NCI-H1417 treated with DMSO at 0.1 percent for 48 hours (cell line): ENCODE measurements at places on chromosomes 5 and 9.

- DNase-seq, result no peak
These were observed 55.6 kb downstream of the ALG2 start for GRCh38 chr9:99166149-99166548.

DNA sequence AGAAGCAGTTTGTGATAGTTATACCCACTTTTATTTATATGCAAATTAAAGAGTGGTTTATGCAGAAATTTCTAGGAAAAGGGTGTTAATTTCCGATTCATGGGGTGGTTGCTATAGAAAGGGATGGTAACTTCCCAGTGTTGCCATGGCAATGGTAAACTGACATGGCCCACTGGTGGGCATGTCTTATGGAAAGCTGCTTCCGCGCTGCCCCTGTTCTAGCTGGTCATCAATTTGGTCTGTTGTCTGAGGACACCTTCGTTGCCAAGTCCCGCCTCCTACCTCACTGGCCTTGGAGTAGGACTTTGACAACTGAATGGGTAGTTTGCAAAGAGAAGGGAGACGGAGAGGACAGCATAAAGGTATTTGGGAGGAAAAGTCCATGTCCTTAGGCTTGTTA lies 74.0 kb upstream of the SMIM23 start:
- DNase-seq, result no peak

DNA sequence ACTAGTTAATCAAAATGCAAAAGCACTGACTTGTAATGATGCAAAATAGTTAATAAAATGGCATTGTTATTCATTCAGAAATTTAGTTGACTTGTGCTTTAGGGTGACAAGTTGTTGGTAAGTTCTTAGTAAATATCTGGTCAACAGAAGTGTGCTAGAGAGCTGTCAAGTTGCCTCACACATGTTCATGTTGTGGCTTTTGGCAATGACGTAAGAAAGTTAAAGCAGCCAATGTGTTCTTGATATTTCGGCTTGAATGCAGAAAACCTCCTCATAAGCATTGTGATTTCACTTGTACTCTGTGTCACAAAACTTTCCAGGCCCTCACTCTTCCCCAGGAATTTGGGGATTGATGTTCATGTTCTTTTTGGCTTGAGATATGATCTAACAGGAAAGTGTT lies 626.7 kb downstream of the PRR16 start:
- no peak for DNase-seq

DNA sequence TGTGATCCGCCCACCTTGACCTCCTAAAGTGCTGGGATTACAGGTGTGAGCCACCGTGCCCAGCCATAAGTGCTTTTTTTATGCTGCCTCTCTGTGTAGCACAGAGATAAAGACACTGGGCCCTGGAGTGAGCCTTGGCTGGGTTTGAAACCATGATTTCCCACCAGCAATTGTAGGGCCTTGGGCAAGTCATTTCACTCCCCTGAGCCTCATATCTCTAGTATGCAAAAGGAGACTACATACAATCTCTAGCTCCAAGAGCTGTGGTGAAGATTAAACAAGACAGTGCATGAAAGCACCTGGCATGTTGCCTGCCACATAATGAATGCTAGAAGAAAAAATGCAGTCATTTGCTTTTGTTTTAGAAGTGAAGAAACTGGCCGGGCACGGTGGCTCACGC lies 3.9 kb downstream of the FABP6 start:
- no peak for DNase-seq

DNA sequence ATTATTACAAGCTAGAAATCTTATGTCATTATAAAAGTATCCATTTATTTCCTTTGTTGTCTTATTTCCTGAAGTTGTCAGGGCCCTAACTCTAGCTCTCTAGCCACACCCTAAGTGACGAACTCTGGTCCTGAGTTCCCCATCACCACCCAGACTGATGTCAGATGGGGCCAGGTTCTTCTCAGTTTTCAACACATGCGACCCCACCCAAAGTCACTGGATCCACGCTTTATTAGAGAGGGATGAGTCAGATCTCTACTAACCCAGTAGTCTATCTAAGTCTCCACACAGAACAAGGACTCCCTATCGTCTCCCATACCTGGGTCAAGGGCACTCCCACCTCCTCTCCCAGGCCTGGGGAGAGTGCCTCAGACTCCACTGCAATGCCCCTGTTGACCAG lies 6.8 kb upstream of the FEM1C start:
- DNase-seq, result no peak

- no peak for DNase-seq
These were observed 23.2 kb downstream of the PRUNE2 start for GRCh38 chr9:76882686-76883085.

DNA sequence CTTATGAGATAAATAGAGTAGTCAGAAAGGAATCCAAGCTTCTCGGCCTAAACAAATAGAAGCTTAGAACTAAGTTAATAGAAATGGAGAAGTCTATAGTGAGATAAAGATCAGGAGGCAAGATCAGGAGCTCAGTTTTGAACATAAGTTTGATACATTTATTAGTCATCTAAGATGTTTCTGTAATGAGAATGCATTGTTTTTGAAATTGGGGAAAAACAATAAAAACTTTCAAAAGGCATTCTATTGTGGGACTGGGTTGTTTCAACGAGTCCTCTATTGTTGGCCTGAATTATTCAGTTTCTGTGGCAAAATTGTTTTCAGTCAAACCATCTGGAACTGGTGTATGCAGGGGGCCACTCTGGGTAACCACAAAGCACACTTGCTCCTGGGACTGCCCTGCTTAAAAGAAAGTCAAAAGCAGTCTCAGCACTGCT lies 181.0 kb upstream of the CLINT1 start:
- no peak for DNase-seq

GRCh38 chr5:90184764-90185163 lies 224.8 kb downstream of the CETN3 start:
- DNase-seq, result no peak

- no peak for DNase-seq
These were observed 81.3 kb upstream of the IRX4 start for GRCh38 chr5:1963941-1964451.

DNA sequence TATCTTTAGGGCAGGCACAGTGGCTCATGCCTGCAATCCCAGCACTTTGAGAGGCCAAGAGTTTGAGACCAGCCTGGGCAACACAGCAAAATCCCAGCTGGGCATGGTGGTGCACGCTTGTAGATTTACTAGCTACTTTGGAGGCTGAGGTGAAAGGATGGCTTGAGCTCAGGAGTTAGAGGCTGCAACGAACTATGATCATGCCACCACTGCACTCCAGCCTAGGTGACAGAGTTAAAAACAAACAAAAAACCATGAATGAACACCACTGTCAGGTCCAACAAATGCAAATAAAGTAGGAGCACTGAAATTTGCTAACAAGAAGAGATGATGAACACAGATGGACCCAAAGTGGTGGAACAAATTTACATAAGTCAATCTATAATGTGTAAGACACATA lies 4.9 kb downstream of the PTBP3 start:
- no peak for DNase-seq

GRCh38 chr5:123755653-123756317 lies 243.8 kb downstream of the CSNK1G3 start:
- no peak for DNase-seq

- no peak for DNase-seq
These were observed 734.9 kb downstream of the DTWD2 start for GRCh38 chr5:118253225-118254061.

DNA sequence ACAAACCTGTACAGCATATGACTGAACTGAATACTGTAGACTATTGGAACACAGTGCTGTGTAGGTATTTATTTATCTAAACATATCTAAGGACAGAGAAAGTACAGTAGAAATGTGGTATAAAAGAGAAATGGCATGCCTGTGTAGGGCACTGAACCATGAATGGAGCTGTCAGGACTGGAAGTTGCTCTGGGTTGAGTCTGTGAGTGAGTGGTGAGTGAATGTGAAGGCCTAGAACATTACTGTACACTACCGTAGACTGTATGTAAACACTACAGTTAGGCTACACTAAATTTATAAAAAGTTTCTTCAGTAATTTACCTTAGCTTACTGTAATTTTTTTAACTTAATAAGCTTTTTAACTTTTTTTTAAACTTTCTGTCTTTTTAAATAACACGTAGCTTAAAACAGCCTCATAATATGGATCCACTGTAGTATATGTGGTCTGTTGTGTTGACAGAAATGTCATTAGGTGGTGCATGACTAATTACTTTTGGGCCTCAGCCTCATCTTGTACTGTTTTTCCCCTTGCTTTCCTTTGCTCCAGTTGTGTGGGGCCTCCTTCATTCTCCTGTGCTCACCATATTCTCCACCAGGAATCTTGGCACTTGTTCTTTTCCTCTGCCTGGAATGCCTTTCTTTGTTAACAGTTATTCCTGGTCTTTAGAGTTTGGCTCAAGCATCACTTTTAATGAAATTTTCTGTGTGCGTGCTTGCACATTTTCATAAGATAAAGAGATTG lies 8.8 kb downstream of the SPIN1 start:
- DNase-seq, result no peak

DNA sequence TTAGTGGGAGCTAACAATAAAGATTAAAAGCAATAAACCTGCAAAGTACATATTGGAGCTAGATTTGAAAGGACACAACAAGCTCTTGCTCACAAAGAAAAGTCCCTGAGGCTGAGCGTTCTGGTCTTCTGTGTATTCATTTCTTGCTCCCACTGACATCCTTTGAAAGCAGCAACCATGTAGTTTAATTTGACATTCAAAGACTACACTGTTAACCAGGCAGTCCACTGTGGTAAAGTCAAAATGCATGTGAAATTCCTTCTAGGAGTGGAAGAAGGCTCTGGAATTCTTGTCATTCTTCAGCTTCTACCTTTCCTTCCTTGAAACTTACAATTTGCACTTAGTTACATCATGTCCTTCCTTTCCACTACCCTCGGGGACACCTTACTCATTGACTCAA lies 480.7 kb downstream of the CSNK1G3 start:
- DNase-seq, result no peak

GRCh38 chr5:5422819-5423515 lies 490 bp downstream of the ICE1 start:
- no peak for DNase-seq

DNA sequence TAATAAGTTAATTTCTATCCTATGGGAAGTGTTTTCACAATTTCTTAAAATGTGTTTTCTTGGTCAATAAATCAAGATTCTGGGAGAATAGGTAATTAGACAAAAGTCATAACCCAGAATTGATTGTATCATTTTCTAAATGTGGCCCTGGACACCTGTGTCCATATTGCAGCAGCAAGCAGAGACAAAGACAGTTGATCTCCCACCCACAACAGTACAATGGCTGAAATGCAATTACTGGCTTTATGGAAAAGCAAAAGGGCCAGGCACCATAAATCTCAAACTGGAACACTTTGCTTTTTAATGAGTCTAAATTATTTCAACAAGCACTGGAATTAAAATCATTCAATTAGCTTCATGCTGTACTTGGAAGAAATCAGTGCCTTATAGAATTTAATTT lies 157.2 kb downstream of the ESM1 start:
- DNase-seq, result no peak

DNA sequence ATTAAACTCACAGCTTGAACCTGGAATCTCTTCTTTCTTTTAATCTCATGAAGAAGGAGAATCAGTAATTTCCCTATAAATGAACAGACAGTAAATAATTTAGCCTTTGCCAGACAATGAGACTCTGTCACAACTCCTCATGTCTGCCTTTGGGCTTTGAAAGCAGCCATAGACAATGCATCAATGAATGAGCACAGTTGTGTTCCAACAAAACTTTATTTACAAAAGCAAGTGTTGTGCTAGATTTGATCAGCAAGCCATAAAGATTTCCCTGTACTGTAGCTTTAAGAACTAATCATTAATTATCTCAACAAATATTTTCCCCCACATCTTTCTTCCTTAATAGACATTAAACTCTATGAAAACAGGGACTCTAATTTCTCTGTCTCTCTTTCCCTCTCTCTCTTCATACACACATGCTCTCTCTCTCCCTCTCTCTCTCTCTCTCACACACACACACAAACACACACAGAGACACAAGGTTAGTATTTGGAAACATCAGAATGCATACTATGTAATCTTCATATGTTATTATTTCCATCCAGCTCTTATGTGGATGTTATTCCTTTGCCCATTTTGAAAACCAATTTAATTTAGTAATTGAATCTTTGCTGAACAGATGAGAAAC lies 1209.8 kb upstream of the CDH6 start:
- no peak for DNase-seq

- DNase-seq, result no peak
These were observed 17.0 kb upstream of the CYFIP2 start for GRCh38 chr5:157248821-157249470.

DNA sequence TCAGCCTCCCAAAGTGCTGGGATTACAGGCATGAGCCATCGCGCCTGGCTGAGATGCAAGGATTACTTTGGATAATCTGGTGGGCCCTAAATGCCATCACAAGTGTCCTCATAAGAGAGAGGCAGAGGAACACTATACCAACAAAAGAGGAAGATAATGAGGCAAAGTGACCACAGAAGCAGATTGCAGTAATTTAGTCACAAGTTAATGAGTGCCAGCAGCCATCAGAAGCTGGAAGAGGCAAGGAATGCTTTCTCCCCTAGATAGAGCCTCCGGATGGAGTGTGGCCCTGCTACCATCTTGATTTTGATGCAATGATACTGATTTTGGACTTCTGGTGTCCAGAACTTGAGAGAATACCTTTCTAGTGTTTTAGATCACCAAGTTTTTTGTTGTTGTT lies 122.3 kb downstream of the SPATA31D1 start:
- no peak for DNase-seq

GRCh38 chr9:109887079-109887478 lies 107.1 kb downstream of the PALM2AKAP2 start:
- no peak for DNase-seq

GRCh38 chr5:110321117-110321516 lies 405.4 kb downstream of the TMEM232 start:
- no peak for DNase-seq

GRCh38 chr5:34858790-34859189 lies 19.8 kb downstream of the TTC23L start:
- no peak for DNase-seq

GRCh38 chr5:10699281-10699874 lies 61.7 kb downstream of the DAP start:
- DNase-seq, result no peak

DNA sequence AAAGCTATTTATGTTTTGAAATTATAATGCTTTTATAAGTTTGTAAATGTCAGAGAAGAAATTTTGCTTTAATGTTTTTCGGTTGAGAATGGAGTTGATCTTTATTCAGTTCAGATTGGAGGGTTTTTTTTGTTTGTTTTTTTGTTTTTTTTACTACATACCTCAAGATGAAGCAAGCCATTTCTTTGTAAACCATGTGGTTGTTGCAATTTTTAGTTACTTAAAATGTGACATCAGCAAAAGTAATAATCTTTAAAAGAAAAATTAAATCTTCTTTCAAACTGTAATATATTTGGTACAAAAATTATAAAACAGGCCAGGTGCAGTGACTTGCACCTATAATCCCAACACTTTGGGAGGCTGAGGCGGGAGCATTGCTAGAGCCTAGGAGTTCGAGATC lies 102.6 kb downstream of the CDC42SE2 start:
- DNase-seq, result no peak
